ENCODE measurements at places on chromosomes 6 and 20.

DNA sequence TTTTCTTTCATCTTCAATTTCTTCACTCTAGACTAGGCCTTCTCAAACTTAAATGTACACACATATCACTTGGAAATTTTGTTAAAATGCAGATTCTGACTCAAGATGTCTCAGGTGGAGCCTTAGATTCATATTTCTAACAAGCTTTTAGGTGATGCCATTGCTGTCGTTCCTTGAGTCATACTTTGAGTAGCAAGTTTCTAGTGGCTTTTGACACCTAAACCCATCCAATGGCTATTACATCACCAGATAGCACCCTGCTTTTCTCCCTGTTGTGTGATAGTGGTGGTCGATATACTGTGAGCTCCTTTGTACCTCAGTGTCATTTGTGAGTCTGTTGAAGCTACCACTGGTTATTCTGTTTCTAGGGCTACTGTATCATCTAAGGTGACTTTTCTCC is 34.8 kb upstream of the BAG2 start:
- no peak for DNase-seq

GRCh38 chr20:47124181-47124717 is 229.6 kb downstream of the EYA2 start:
- no peak for DNase-seq

DNA sequence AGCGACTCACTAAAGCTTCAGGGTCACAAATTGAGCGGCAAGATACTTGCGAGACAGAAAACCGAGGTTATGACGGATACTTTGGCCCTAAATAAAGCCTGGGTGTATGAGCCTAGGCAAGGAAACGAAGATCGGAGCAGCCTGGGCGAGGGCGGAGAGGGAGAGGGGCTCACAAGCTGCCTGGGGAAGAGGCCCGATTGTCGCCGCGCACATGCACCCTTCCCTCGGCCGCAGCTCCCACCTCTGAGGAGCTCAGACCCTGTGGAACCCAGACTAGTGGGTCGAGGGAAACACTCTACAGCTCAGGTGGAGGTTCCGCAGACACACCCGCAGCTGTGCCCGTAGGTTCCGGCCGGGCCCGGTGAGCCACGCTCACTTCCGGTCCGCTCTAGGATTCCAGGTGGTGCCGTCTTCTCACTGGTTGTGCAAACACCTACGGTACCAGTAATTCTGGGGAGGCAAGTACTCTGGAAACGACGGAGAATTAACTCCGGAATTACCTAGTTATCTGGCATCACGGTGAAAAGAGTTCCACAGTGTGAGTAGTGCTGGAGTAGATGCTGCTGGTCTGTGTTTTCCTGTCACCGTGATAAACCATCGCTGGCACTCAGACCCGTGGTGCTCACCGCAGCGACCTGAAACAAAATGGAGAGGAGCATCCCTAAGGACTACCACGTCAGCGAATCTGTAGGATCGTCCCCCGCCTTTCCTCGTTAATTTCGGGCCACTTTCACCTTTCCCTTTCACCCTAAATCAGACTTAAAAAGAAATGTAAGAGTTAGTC is 61.5 kb downstream of the GPX5 start:
- DNase-seq, result no peak

- DNase-seq, result peak; percentile 64
Observed at GRCh38 chr20:49400904-49401303, 81.6 kb downstream of the KCNB1 start.

GRCh38 chr6:45658958-45659357 is 281.2 kb upstream of the SUPT3H start:
- DNase-seq, result no peak

DNA sequence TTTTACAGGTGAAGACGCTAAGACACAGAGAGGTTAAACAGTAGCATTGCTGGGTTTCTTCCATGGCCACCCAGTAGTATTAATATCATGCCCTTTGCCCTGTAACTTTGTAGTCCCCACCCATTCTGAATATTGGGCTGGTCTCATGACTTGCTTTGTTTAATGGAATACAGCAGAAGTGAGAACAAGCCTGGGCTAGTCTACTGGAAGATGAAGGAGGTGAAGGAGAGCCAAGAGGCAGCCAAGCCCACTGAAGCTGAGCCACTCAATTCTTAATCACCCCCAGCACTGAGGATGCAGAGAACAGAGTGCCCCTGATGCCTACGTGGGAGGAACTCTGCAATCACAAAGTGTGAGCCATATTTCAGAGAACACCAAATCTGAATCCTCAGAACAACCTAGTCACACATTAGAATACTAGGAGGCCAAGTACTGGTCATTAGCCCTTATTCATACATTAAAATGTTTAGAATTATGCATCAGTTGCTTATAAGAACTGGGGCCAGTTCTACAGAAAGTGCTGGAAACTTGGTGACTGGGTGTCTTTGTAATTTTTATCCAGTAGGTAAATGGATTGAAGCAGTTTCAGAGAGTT is 270.1 kb upstream of the PRND start:
- no peak for DNase-seq

- peak; percentile 62 for DNase-seq
Observed at GRCh38 chr6:143368426-143368825, 82.1 kb downstream of the ADAT2 start.

DNA sequence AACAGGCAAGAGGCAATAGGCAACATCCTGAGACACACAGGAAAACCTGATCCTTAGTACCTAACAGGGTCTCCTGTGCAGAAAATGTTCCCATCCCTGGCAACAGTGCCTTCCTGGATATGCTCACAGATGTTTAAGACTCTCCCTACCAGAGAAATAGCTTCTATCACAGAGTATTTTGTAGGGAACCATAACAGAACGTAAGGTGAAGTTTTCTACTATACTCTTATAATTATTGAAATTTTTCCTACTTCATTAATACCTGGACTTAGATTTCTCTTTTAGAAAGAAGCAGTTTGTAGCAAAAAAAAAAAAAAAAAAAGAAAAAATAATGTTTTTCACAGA is 33.5 kb upstream of the LGSN start:
- DNase-seq, result no peak

DNA sequence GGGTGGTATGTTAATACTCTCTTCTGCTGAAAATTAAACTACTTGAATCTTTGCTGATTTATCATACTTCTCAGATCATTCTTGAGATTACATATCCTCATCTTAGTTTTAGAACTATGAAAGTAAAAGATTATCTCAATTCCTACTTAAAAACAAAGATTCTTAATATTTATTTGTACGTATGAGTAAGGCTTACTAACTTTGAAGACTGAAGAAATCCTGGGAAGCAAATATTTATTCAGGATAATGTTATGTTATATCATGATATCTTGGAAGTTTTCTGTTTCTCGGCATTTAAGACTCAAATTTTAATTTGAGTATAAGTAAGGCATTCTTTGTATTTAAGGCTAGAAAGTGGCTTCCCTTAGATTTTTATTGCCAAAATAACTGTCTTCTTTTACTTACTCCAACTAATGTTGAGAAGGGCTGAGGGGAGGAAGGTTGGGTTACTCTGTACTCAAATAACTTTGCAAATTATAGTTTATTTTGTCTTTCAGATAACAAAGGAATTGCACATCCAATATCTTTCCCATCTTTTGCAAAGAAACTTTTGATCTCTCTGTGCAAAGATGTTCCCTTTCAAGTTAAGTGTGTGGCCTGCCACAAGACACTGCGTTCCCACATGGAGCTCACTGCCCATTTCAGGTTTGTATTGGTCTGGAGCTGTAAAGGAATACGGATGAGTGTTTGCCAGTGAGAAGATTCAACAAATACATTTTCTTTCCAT is 30.5 kb upstream of the BAG2 start:
- DNase-seq, result no peak

GRCh38 chr6:49668083-49668511 is 31.5 kb upstream of the RHAG start:
- DNase-seq, result no peak

- peak; percentile 26 for DNase-seq
Observed at GRCh38 chr20:53652859-53653517, 59.3 kb upstream of the ZNF217 start.

DNA sequence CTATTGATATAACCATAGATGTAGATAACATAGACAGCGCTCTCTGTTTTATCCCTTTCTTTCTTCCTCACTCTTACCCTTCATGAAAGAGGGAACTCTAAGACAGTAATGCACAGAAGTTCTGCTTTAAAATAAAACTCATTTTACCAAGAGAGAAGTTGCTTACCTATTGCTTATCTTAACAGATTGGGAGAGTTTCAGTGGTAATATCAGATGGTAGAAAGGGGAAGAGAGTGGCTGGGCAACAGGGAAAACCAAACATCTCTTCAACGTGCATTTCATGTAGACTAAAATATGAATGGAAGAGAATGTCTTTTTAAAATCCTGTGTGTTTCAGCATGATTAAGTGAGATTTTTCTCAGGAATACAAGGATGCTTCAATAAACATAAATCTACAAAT is 45.3 kb upstream of the SIRPG start:
- no peak for DNase-seq

- peak; percentile 89 for DNase-seq
Observed at GRCh38 chr20:10558635-10559187, 115.1 kb downstream of the JAG1 start.

GRCh38 chr6:138410048-138410735 is 6.2 kb downstream of the HEBP2 start:
- peak; percentile 75 for DNase-seq

Data from fibroblast of the aortic adventitia (primary cell).